ENCODE measurements at places on chromosomes 7 and 10.

- peak; percentile 70 for DNase-seq
Measured at GRCh38 chr7:24812305-24812945, 55.2 kb upstream of the GSDME start.

GRCh38 chr7:152511736-152512135 lies 75.9 kb upstream of the KMT2C start:
- DNase-seq, result peak; percentile 61

DNA sequence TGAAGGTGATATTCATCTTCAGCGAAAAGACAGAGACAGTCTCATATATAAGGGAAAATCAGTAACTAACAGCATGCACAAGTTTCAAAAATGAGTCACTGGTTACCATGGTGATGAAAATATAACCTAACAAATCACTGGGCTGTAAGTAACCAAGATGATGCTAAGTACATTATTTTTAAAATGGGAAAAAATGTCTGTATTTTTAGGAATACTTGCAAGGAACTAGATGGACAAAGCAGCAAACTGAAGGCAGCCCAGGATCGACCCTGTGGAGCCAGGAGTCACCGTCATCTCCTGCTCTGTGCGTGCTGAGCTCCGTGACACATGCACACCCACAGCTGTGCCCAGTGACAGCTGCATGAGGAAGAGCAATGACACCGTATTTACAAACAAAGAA lies 137.3 kb downstream of the ELMO1 start:
- DNase-seq, result peak; percentile 73

- no peak for DNase-seq
Measured at GRCh38 chr7:22631730-22632129, 95.3 kb upstream of the IL6 start.

GRCh38 chr10:45432700-45433472 lies 58.9 kb downstream of the ALOX5 start:
- no peak for DNase-seq

- DNase-seq, result no peak
Measured at GRCh38 chr7:51764976-51765375, 448.4 kb upstream of the COBL start.

DNA sequence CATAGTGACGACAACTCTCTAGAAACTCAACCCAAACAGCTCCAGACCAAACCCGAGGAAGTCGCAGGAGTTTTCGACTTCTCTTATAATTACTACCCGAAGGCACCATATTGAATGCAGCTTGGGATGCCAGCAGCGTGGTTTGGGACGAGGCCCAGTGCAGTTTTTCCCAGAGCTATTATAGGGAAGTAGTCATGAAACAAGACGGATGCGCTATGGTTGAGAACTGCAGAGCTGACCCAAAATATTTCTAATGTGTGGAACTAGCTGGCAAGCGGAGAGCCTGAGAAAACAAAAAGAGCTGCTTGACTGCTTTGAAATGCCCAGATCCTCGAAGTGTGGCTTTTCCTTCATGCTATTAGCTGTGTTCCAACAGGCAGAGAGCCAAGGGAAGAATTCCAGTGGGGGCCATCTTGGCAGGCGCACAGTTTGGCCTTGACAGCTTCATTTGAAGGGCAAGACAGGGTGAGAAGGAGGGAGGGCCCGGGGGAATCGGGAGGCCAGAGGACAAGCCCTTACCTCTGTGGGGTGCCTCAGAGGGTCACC lies 122.7 kb downstream of the CUL2 start:
- DNase-seq, result no peak

DNA sequence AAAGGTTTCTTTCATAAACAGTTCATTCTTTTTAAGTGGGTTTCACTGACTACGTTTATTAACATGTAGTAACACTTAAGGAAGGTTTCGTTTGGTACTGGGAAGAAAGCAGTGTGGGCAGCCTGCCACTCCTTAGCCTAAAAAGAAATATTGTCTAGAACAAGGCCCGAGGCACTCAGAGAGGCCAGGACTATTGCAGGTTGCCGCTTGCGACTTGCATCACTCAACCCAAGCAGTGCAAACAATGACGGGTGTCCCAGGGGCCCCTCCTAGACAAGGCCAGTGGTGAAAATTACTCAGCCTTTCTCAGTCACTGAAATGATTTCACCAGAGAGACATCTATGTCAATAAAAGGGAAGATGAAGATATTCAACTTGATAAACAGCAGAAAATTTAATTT lies 243.9 kb downstream of the SNX13 start:
- DNase-seq, result no peak

DNA sequence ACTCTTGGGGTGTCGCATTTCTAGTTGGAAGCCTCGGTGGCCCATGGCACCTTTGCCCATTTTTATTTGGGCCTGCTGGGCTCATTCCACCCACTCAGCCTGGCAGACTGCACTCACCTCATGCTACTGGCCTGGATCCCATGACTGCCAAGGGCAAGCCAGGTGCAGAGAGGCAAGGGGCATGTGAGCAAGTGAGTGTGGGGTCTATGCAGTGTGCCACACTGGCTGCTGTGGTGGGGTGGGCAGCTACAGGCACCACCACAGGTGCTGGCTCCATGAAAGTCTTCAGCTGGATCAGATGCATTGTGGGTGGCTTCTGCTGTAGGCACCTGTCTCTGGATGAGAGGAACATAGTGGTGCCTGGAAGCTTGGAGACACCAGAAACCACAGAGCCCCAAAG lies 220.8 kb downstream of the POLR1F start:
- DNase-seq, result no peak

- peak; percentile 53 for DNase-seq
Measured at GRCh38 chr10:43197834-43198681, 59.8 kb downstream of the CSGALNACT2 start.

GRCh38 chr7:34177476-34177875 lies 272.1 kb downstream of the BMPER start:
- DNase-seq, result no peak

DNA sequence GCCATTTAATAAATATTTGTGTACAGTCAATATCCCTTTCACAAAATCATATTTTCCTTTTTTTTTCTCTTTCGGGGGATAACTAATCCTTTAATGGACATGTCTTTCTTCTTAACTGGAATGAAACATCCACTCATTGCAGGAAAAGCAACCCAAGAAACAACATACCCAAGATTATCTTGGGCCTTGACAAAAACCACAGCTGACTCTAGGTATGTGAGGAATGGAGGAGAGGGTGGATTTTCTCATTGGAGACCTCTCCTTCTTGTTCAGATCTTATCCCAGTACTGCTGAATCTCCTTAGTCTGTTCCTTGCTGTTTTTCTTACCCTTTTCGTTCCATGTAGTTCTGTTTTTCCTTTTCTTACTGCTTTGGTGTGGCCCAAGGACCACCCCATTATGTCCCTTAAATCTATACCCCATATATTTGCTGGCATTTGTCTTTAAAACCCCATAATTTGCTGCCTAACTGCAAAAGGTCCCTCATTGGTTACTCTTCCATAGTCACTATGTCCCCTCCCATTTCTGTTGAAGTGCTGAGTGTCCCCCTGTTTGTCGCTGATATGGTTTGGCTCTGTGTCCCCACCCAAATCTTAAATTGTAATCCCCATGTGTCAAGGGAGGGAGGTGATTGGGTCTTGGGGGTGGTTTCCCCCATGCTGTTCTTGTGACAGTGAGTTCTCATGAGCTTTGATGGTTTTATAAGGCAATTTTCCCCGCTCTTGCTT lies 6.8 kb upstream of the CDK6 start:
- DNase-seq, result no peak

DNA sequence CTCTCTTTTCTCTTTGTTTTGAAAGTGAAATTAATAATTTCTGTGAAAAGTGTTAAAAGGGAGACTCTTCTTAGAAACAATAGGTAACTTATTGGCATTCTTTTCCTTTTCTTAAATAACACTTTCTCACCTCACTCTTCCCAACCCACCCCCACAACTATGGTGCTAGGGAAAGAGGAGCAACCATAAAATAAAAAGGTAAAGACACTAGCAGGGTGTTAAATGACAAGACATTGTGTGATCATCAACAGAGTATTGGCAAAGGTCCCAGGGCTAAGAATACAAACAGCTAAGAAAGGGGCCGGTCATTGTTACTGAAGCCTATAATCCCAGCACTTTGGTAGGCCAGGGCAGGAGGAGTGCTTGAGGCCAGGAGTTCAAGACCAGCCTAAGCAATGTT lies 183.7 kb downstream of the NEBL start:
- DNase-seq, result no peak

DNA sequence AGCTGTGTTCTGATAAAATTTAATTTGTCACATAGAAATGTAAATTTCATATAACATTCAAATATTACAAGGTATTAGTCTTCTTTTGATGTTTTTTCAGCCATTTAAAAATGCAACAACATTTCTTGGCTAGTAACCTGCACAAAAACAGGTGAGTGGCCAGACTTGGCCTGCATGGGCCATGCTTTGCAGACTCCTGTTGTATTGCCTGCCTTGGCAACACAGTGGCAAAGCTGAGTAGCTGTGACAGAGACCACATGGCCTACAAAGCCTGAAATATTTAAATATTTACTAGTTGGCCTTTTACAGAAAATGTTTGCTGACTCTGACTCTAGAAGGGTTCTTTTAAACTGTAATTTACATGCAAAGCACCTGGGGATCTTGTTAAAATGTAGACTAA lies 13.5 kb upstream of the TBX20 start:
- DNase-seq, result no peak

DNA sequence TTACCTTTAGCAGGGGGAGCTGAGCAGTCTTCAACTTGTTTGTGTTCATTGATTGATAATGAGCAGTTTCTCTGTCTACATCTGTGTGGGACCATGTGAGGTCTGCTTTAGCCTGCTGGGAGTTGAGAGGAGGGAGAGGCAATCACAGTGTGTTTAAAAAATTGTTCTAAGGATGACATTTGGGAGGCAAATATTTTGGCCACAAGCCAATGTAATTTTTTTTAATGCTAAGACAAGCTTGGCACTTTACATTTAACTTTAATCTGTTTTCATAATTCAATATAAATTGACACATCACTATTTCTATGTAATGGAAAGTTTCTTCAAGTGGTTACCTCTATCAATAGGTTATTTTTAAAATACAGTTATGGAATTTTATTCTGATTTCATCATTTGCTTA lies 55.9 kb upstream of the SEMA3A start:
- DNase-seq, result no peak

GRCh38 chr7:91344911-91345310 lies 80.7 kb downstream of the FZD1 start:
- DNase-seq, result no peak

DNA sequence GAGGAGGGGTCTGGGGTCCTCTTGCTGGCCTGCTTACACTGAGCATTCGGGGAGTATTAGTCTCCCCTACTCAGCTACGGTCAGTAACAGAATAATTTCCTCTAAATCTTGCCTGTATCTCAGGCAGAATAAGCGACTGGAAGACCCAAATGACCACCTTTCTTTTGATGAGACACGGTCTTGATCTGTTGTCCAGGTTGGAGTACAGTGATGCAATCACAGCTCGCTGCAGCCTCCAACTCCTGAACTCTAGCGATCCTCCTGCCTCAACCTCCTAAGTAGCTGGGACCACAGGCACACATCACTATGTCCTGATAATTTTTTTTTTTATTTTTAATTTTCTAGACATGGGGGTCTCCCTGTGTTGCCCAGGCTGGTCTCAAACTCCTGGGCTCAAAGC lies 17.2 kb downstream of the CCL24 start:
- no peak for DNase-seq

DNA sequence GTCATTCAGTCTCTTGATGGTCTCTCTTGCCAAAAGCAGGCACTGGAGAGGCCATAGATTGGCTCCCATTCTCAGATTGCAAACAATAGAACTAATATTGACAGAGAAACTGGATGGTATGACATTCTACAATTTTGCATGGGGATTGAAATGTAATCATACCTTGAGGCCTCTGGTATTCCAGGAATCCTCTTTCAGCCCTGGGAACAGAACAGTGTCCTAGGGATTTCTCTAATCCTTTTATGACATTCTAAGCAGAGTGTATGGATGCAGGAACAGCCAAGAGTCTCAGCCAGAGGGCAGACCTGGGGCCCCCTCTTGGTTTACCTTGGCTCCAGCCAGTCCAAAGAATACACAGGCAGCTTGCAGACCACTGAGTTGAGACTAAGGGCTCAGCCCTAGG lies 206.4 kb downstream of the KCNMA1 start:
- DNase-seq, result no peak

GRCh38 chr7:36775061-36775620 lies 50.8 kb upstream of the AOAH start:
- peak; percentile 56 for DNase-seq

GRCh38 chr7:23530405-23530804 lies 1.4 kb downstream of the TRA2A start:
- peak; percentile 44 for DNase-seq

DNA sequence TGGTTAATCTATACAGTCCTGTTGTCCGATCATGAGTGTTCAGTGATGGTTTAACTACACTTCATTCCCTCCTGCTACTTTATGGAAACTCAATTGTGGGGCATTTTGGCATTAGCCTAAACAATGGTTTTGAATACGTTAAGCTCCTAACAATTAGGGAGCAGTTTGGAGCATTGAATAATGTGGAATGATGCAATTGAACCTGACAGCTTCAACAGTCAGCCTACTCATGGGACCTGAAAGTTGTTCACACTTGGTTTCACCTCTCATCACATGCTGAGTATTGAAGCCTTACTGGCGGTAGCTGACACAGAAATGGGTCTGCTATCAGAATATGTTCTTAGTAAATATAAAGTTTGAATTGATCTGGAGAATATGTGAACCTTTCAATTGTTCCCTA lies 186.1 kb downstream of the MLLT10 start:
- DNase-seq, result no peak

DNA sequence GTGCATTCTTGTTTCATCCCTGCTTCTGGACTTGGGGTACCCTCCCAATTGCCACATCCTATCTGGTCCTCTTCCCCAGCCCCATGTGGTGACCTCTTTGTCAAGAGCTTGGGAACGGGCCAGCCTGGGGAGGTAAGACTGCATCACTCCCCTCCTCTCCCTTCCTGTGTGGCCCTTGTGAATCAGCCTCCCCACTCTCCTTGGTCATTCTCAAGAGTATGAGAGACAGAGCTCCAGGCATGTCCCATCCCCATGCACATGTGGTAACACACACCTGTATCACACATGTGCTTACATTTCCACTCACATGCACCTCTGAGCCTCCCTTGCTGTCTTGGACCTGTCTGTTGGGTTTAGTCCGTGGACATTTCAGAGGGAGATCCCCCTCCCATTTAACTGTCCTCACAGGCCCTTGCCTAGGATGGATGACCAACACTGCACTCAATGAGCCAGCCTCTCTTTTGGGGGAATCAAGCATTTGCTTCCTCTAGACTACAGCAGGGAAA lies 2.6 kb downstream of the MRPL43 start:
- DNase-seq, result no peak

DNA sequence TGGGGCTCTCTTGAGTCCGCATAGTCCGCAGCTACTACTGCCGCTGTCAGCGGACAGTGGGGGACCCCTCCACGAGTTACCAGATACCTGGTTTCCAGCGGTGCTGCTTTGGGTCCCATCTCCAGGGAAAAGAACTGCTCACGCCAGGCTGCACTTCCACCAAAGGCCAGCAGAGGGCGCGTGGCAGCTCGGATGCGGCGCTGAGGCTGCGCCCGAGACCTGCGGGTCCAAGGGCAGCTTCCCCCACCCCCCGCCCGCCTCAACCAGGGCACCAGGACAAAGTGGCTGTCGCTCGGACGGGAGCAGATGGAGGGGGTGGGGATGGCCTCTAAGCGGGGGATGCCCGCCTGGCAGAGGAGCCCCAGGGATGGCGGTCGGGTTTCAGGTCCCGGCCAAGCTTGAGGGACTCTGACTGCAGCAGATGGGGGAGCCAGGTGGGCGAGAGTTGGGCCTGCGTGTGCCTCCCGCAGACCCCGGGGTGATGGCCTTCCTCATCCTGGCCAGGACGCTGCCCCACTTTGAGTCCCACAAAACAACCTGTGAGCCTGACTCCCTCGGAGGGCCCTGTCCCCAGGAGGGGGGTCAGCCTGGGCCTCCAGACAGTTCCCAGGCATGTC lies 23.8 kb upstream of the ZNF735 start:
- DNase-seq, result peak; percentile 2

Measured in suppressor macrophage treated with lipopolysaccharide for 4 hours (primary cell).